ENCODE measurements at places on chromosomes 16 and 17.

DNA sequence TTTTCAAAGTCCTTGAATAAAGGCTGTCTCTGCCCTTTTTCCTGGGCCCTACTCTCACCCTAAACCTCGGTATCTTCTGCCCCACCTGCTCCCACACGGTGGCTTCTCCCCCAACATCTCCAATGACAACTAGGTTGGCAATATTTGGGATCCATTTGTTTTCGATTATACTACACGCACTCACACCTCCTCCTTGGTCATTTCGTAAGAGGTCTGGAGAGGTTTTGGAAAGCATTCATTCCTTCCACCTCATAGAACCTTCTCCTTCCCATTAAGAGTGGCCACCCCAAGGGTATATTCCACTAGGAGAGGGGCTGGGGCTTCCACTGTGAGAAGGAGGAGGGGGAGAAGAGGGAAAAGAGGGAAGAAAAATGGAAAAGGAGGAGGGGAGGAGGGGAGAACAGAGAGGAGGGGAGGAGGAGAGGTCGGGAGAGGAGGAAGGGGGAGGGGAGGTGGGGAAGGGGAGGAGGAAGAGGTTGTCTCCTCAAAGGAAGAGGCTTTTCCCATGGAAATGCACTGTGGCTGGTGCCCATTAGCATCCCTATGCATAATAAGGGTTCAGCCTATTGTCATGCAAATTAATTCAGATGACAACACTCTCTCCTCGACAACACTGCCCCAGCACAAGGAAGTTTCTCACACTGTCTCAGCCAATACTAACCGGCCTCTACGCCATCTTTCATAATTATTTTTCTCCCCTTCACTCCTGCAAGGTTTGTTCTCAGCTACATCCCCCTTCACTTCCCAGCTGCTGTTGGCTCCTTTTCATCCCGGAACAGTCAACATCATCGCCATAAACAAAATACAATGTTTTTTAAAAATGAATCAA is 30.0 kb downstream of the SOX9 start:
- no peak for DNase-seq

- DNase-seq, result no peak
Observed at GRCh38 chr17:33019161-33019890, 27.7 kb downstream of the SPACA3 start.

GRCh38 chr17:64964796-64965195 is 45.5 kb upstream of the LRRC37A3 start:
- DNase-seq, result no peak

- DNase-seq, result no peak
Observed at GRCh38 chr17:27241346-27241946, 52.5 kb upstream of the WSB1 start.

GRCh38 chr16:4651827-4652226 is 27.2 kb downstream of the MGRN1 start:
- no peak for DNase-seq

GRCh38 chr17:7011942-7012254 is 526 bp upstream of the RNASEK start:
- DNase-seq, result no peak

DNA sequence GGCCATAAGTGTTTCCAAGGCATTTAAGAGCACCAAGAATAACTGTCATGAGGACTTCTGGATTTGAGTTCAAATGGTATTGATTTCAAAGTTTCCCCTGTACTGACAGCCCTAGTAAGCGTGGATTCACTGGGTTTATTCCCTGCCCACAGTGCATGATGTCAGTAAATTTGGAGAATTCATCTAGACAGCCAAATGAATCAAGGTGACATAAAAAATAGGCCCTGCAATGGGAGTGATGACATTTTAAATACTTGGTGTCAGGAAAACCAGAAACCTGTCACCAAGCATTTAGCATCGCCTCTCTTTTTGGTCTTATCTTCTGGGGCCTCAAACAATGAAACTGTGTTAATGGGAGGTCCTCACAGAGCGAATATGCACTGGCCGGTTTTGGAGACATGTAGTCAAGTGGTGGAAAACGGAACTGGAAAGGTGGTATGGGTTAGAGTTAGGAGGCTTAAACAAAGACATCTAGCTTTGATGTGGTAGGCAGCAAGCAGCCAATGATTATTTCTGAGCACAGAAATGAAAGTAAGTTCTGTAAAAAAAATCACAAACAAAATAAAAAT is 29.1 kb downstream of the COG4 start:
- no peak for DNase-seq

GRCh38 chr16:24771779-24772157 is 42.3 kb downstream of the TNRC6A start:
- no peak for DNase-seq

- no peak for DNase-seq
Observed at GRCh38 chr16:75279305-75279704, 27.9 kb upstream of the BCAR1 start.

- no peak for DNase-seq
Observed at GRCh38 chr17:62774338-62774737, 33.8 kb downstream of the MARCHF10 start.

- no peak for DNase-seq
Observed at GRCh38 chr16:85777583-85778310, 21.6 kb downstream of the EMC8 start.

- DNase-seq, result no peak
Observed at GRCh38 chr16:65038100-65038499, 83.8 kb downstream of the CDH11 start.

DNA sequence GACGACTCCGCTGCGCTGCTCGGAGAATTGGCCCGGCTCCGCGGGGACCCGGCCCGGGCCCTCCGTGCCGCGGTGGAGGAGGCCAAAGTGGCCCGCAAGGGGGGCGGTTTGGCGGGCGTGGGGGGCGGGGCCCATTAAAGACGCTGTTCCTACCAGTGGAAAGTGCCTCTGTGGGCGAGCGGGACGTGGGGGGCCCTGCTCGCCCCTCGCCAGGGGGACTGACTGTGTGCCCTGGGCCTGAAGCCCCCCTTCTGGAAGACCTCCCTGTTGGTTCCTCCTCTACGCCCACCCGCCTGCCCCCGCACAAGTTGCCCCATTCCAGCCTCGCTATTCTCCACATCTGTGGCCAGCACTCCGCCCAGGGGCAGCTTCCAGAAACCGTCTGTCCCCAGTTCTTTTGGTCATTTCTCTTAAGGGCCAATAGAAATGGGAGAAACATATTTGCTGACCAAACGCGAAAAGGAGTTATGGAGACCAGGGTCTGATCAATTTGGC is 1.9 kb upstream of the FGF11 start:
- no peak for DNase-seq

DNA sequence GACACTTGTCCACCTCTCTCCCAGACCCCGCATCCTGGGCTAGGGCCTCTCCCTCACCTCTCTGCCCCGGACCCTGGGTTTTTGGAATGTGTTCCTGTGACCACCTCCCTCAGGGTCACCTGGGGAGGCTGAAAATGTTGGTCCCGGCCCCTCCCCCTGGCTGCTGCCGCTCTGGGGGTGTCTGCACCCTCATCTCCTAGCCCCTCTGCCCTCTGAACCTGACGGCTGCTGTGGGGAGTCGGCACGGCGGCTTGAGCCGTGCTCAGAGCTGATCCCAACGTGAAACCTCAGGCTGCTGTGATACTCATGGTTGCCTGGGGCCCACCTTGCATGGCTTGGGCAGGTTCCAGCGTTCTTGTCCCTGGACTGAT is 42.8 kb downstream of the ADCY7 start:
- no peak for DNase-seq

GRCh38 chr17:17935321-17936271 is 36.6 kb downstream of the TOM1L2 start:
- no peak for DNase-seq

DNA sequence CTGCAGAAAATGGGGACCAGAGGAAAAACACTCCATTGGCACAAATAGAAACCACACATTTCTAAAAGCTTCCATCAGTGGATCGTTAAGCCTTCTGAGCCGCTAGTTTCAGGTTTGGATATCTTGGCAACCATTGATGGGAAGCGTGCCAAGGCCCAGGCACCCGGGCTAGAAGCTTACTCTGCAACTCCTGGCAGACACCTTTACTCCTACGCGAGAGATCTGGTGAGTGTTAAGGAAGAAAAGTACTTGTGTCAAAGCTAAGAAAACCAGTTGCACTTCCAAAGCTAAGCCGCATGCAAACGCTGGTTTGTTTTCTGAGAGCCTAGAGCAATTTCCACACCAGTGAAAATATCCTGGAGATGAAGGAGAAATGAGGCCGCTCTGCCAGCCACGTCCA is 472.4 kb downstream of the PMP22 start:
- DNase-seq, result no peak

GRCh38 chr17:42365136-42365535 is 23.1 kb downstream of the STAT3 start:
- DNase-seq, result no peak

GRCh38 chr16:81315271-81316175 is 761 bp downstream of the GAN start:
- peak; percentile 82 for DNase-seq

- no peak for DNase-seq
Observed at GRCh38 chr17:61310590-61310989, 89.1 kb upstream of the TBX2 start.

DNA sequence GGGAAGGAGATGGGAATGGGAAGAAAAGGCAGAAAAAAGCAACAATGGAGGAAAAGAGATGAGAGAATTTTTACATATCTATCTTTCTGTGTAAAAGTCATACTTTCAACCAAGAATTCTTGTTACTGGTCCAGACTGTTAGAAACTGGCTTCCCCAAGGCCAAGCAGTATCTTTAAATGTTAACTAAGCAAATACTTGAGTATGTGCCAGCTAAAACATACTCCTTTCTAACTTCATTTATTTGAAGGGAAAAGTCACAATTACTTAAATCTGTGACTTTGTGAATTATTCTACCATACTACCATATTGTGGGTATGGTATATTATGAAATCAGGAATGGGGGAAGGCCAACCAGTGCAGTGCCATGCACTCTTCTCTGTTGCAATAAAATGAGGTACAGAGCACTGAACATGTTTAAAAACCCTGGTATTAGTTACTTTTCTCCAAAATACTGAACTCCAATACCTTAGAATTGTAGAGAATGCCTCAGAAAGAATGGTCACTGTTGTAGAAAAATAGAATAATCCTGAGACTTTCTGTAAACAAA is 92.3 kb upstream of the C17orf78 start:
- DNase-seq, result no peak

GRCh38 chr17:6297960-6298359 is 137.0 kb downstream of the AIPL1 start:
- no peak for DNase-seq

DNA sequence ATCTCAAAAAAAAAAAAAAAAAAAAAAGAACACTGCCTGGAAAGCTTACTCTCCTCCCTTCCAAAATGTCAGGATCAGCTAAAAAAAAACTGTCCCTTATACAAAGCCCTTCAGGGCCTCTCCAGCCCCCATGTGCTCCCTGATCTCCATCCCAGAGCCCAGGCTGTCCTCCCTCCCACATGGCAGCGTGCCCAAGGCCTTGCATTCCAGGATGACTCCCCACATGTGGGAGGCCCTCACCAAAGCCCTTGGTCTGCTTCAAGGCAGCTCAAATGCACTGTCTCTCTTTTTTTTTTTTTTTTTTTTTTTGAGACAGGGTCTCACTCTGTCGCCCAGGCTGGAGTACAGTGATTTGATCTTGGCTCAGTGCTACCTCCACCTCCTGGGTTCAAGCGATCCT is 2.3 kb downstream of the FDXR start:
- no peak for DNase-seq

DNA sequence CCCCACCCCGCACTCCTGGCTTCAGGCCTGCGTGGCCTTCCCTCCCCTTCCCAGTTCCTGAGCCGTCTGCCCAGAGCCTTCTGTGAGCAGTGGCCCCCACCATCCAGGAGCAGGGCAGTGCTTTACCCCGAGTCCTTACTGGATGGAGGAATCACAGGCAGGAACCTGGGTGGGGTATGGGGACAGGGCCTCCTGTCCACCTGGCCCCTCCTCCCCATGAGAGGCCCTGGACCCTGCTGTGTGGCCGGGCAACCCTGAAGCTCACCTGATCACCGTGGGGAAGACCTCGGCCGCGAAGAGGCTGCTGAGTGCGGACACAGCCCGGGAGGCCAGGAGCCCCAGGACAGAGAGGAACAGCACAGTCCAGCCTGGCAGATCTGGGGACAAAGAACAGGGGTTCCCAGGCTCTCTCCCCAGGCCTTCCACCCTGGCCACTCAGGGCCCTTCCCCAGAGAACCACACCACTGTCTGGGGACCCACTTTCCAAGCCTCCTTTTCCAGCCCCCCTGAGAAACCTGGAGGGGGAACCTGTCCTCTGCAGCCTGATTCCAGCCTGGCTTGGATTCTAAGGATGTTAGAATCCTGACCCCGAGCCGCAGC is 3.2 kb downstream of the SLC22A31 start:
- DNase-seq, result peak; percentile 56

DNA sequence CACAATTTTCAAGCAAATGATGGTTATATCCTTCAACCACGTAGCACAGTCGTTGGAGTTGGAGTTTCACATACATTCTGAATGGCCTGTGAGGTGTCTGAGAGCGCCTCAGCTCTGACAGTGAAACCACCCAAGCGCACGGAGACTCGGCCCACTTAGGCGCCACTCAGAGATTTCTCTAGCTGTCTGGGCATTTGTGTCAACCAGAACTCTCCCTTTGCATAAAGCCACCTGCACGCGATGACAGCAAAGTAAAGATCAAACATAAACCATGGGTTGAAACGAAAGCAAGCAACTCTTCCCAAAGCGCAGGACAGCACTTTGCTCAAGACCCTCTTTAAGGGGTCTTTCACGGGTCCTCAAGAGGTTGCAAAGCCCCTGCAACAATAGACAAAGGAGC is 533 bp downstream of the SLC6A4 start:
- no peak for DNase-seq

DNA sequence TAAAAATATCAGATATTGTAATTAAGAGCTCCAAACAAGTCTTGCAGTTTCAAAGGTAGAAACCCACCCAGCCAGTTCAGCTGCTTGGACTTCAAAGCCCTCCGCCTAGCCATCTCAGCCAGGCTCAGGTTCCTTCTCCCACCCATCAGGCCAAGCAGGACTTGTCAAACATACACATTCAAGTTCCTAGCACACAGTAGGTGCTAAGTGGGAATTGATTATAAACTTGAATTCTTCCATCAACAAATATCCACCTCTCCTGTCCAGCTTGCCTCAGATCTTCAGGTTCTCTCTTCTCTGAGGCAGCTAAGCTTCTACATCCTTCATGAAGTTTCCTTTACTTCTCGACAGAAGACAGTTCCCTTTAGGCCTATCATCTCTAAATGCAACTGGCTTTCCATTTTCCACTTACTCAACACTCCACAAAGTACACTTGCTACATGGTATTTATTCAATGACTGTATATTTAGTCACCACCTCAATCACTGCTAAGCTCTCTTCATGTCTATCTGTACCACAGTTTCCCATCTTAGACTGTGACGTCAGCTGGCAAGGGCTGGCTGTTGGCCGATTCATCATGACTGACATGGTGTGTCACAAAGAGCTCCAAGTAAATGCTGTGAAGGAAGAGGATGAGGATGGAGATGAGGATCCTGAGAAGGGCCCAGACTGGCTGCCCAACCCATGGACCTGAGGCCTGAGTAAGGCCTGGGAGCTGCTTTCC is 13.3 kb upstream of the COG7 start:
- DNase-seq, result no peak

GRCh38 chr17:7408252-7408727 is 645 bp downstream of the NLGN2 start:
- no peak for DNase-seq

DNA sequence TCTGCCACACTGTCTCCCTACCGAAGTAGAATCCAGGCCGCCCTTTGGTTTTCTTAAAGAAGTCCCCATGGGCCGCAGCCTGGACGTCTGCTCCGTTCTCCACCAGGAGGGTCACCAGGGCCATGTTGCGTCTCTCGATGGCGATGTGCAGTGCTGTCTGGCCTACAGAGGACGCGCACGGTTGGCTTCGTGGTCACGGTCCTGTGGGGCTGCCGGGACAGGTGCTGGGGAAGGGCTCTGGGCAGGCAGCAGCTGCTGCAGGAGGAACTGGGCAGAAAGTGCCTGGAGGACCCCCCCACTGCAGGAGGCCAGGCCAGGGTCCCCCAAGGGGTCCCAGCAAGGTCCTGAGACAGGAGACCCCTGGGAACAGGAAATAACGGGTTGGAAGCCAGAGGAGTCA is 19.0 kb downstream of the TRPV1 start:
- no peak for DNase-seq
